DMS 273 treated with DMSO at 0.1 percent for 48 hours (cell line): ENCODE measurements at places on chromosomes 1 and 21.

DNA sequence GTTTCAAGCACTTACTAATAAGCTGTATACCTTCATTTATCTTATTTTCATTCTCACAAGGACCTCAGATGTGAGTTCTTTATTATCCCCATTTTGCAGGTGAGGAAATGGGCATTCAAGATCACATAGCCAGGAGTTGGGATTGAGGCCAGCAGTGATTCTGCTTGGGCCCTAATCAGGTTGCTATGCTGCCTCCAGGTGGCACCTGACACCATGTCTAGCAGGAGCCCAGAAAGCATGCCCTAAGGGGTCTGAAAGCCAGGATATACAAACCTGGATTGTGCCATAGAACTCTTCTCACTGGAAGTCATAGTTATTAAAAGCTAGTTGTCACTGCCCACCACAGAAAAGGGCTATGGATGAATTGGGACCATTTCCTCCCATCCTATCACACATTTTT lies 61.1 kb downstream of the FYB2 start:
- DNase-seq: no peak

GRCh38 chr1:225940385-225941151 lies 452 bp downstream of the LEFTY2 start:
- DNase-seq: no peak

GRCh38 chr1:1217621-1218523 lies 3.9 kb upstream of the TNFRSF4 start:
- no peak for DNase-seq

DNA sequence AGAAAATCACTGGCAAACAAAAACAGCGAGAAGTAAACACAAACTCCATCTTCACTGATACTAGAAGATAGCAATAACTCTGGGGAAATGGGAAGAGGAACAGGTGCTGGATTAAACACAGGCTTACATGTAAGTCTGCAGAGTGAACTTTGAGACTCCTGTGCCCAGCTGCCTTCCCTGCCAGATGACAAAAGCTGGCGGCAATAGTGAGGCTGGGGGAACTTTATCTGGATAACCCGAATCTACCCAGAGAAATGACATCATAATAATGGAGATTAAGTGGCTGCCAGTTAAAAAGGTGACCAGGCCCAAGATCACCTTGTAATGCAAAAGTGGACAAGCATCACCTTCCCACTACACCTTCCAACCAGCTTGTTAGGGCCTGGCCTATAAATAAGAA lies 184.5 kb downstream of the CHRM3 start:
- DNase-seq: no peak

DNA sequence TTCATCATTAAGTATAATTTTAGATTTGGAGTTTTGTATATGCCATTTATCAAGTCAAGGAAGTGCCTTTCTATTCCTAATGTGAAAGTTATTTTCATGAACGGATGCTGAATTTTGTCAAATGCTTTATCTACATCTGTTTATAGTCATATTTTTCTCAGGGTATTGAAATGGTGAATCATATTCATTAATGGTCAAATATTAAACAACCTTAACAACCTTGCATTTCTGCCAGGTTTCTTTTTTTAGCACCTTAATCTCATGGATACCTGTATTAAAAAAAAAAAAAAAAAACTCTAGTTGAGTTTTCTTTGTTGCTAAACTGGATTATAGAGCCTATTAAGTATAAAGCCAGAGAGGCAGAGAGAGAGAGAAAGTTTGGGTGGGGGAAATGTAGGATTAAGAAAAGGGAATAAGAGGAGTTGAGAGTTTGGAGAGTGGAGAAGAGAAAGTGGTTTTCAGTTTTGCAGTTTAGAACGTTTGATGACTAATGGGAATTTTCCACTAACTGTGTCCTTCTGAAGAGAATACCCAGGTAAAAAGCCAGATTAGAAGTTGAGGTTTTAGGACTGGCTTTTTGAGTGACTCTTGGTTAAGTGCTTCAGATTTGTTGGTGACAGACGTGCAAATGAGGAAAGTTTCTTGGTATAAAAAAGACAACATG lies 305.0 kb downstream of the HLX start:
- no peak for DNase-seq

GRCh38 chr1:3192361-3192760 lies 123.4 kb downstream of the PRDM16 start:
- no peak for DNase-seq

GRCh38 chr1:65170511-65171142 lies 22.6 kb downstream of the AK4 start:
- DNase-seq: peak; percentile 67

- no peak for DNase-seq
These were observed 244.4 kb downstream of the HHAT start for GRCh38 chr1:210573141-210573540.

DNA sequence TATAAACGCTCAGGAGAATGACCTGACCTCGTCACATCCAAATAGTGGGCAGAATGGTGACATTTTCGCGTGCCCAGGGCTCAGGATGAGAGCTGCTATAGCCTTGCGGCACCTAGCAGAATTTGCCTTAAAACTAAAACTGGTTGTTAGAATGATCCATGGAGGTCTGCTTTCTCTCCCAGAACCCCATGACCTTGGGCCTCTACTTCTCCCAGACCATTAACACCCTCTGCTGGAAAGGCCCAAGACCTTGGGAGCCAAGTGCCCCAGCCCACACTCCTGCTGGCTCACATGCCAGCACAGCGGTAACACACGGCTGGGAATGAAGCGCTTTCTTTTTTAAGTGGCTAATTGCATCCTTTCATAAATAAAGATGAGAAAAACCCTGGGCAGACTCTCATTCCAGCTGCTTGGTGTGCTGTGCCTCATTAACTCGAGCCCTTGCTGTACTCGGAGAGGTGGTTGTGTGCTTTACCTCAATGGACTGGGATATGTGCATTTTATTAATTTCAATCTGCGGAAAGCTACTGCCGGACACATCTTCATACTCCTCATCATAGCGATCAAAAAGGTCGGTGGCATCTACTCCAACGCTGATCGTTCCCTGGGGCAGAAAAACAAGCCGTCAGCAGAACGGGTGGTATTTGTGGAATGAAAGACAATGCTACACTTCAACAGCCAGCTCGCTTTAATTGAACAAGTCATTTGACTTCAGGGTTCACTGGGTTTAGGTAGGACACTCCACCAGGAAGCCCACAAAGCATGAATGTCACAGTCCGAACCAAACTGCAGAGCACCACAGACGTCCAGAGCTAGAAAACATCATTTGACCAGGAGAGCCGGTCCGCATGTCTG lies 29.0 kb downstream of the THAP3 start:
- no peak for DNase-seq

DNA sequence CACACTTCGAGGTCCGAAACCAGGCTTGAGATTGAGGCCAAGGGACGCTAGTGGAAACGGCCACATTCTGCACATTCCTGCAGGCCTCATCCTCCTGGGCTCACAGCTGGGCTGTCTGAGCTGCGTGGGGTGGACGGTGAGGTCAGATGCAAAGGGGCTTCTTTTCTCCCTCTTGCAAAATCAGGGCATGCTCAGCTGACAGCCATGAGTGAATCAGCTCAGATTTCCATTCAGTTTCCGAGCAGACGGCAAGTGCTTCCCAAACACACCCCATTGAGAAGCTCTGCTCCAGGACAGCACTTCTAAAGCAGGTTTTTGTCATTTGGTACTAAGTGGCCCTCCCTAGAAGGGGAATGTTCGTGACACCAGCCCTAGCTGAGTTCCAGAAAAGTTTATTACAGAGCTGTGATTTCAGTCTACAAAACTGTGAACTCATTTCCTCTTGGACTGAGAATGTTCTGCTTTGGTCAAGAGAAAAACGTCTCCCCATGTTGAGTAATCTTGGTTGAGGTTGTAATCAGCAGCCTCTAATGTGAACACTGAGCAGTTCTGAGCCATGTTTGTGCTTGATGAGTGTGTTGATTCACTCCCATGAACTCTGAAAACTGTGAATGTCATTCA lies 10.0 kb downstream of the PDPN start:
- no peak for DNase-seq

DNA sequence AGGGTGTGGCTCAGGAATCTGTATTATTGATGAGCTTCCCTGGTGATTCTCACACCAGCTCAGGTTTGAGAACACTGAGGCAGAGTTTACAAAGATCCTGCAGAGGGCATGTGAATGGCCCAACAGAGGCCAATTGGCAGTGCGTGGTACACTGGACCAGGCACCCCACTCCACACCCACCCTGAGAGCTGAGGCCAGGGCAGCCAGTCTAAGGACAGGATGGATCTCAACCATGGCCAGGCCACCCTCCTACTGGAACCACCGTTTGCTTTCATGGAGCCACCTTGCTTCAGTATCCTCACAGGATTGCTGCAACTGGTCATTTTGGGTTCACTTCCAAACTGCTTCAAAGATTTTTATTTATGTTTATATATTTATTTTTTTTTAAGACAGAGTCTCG lies 7.3 kb upstream of the RASSF5 start:
- no peak for DNase-seq

- no peak for DNase-seq
These were observed 180.2 kb upstream of the MAP1LC3C start for GRCh38 chr1:242178924-242179708.

DNA sequence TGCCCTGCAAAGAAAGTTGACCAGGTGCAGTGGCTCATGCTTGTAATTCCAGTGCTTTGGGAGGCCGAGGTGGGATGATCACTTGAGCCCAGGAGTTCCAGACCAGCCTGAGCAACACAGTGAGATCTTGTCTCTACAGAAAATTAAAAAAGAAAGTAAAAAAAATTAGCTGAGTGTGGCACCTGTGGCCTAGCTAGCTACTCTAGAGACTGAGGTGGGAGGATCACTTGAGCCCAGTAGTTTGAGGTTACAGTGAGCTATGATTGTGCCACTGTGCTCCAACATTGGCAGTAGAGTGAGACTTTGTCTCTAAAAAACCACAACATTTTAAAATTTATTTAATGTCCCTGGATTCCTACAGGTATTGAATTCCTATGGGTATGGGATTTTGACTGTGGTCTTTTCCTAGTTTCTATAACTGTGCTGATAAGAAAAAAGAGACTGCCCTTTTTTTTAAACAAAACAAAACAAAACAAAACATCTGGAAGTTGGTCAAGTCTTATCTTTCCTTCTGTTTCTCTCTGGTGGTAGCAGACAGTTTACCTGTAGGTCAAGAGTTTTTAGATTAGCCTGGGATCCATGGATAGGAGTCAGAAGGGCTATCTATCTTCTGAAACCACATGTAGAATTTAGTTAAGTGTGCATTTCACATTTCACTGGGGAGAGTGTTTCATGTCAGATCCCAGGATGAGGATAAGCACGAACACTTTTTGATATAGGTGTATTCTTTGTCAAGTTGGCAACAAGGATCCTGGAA lies 18.8 kb downstream of the UCK2 start:
- no peak for DNase-seq

- DNase-seq: no peak
These were observed at the start of gene SYT14 for GRCh38 chr1:209937996-209938959. SYT14 (plus strand) TSS chr1:209938217; CDS start chr1:209938265, 48 bp downstream.

- no peak for DNase-seq
These were observed 93.2 kb upstream of the KCNK2 start for GRCh38 chr1:214989341-214989740.

DNA sequence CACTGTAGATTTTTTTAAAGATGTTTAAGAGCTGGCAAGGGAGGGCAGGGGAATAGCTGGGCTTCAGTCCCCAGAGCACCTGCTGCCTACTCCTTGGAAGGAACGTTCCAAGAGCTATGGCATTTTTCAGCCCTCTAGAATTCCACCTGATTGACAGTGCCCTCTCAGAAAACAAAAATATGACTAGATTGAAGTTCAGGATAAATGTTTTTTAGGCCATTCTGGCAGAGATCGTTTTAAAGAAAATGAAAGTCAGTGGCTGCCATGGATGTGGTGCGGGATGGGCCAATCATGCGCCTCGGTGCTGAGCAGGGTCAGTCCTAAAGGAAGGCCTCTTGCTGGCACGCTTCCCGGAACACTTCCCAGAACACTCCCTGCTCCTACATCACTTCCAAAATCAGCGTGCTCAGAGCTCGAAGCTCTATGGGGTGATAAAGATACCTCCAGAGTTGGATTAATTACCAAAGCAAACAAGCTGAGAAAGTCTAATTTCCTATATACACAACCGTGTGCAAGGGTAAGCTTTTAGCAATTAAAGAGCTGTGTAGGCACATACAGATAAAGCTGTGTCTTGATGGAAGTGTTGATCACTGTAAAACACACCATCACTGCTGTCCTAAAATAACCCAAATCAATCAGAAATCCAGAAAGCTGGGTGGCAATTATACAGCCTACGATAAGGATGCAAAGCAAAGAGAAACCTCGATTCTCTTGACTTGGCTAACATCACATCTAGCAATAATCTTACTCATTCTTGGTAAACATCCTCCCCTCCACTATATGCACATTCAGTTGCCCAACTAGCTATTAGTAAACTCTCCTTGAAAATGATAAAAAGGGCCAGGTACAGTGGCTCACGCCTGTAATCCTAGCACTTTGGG lies 34.6 kb downstream of the TGFBR3 start:
- DNase-seq: peak; percentile 53

DNA sequence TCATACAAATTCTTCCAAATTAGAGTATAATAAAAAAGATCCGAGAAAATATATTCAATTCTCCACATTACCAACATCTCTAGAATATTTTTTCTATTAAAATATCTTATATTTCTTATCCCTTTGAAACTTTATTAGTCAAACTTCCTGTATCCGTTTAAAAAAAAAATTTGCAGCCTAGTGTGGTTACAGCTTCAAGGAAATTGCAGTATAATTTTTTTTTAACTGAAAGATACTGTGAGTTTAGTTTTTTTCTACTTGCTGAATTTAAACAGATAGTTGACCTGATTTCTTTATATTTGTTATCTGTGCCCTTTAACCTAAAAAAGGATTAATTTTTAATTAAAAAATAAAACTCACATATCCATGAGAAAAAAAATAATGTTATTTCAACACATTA lies 1.5 kb downstream of the RGS18 start:
- no peak for DNase-seq

DNA sequence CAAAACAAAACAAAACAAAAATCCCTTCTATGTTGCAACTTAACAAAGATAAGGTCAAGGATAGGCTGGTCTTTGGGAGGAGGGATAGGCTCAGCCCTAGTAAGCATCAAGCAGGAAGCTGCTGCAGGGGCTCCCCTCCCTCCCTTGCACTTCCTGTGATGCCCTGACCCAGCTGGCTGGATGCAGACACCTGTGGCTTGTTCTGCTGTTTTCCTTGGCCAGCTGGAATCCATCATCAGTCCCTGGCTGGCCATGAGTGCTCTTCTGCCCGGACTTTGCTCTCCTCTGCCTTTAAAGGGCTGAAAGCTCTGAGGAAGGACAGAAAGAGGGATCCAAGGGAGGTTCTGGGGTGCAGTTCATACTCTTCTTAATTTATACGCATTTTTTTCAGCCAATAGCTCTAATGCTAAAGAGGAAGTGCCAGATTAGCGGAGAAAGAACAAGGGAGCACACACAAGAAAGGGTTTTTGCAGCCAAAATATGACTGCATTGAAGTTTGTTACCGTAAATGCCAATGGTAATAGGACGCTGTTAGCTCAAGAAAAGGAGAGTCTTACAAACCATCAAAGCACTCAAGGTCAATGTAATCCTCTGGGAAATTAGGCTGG lies 19.9 kb upstream of the UBE2U start:
- DNase-seq: no peak

- no peak for DNase-seq
These were observed 653.9 kb upstream of the USP24 start for GRCh38 chr1:55869065-55869464.

GRCh38 chr1:67135354-67135753 lies 584 bp upstream of the C1orf141 start:
- DNase-seq: no peak
